ENCODE measurements at places on chromosomes 1 and 21. TPM values are rescaled to one million over a fixed set of nuclear protein-coding genes. Genes with fewer than 3 reads are reported as not detected.

RCSD1 gene
- 0.57 TPM for total RNA-seq

PAPPA2 gene
- total RNA-seq: 15.9 TPM

KRTAP20-1 gene
- total RNA-seq: not detected

OPRD1 gene
- not detected for total RNA-seq

SYNC gene
- total RNA-seq: 141 TPM

GBP4 gene
- total RNA-seq: 3.7 TPM

SPOCD1 gene
- total RNA-seq: 37.2 TPM

PCP4L1 gene
- not detected for total RNA-seq

NTRK1 gene
- 0.09 TPM for total RNA-seq

Measured in fibroblast of the aortic adventitia (primary cell).